ENCODE measurements at places on chromosomes 16 and 17. TPM values are rescaled to one million over a fixed set of nuclear protein-coding genes. Genes with fewer than 3 reads are reported as not detected.

- DNase-seq = no peak
These were observed 787 bp downstream of the NT5C start for GRCh38 chr17:75130632-75131277.

MT4 gene
- polyA plus RNA-seq = not detected

DNA sequence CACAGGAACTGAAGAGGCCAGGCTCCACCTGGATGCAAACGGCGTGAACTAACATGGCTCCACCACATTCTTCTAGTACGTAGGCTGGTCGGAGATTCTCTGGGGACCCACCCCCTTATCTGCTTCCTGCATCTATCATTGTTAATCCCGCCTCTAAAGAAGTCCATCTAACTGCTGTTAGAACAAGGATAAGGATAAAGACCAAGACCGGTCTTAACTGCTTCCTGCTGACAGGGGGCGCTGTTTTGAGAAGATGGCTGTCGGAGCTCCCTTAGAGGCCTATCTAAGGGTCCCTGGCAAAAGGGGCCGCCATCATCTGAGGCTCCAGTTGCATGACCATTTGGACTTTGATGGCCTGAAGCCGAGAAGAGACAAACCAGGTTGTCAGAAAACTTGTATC, 25.8 kb upstream of the TNFSF12 start:
- no peak for DNase-seq

GRCh38 chr16:8474587-8474986, 115.7 kb downstream of the TMEM114 start:
- no peak for DNase-seq

GUCY2D gene
- 0.22 TPM for polyA plus RNA-seq

- no peak for DNase-seq
These were observed 115.4 kb upstream of the GNAO1 start for GRCh38 chr16:56075732-56076388.

DNA sequence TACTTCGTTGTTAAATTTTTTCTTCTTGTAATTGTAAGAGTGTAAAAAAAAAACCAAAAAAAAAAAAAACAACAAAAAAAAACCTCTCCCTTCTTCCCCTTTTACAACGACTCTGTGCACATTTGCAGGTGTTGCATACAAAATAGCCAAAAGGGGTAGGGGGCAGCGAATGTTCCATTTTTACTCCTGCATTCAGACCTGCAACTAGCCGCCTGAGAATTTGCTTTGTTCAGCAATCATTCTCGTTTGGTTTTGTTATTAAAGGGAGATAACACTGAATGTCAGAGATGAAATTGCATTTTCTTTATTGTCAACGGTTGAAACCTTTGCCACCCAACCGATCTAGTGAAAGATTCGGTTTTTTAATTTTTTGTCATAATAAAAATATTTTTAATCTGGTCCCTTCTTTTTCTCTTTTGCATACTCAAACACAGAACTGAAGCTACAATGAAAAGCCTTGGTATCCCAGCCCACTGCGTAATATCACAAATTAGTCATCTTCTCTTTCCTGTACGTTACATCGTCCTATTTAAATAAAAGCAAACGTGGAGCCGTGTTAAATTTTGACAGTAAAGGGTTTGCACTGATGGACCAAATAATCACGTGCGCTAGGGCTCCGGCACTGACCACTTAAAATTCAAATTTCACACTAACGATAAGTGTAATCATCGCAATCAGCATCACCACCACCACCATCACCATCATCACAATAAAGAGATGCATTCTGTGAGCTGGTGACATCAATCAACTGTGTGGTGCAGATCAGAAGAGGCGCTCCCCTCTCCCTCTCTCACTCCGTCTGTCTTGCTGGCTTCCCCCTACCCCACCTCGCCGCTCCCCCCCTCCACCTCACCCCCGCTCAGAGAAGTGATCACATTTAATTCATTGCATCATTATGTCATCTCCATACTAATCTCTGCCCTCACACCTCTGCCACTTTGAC, 406.2 kb upstream of the PSMD7 start:
- no peak for DNase-seq

C1QL1 gene
- 2.7 TPM for polyA plus RNA-seq

AANAT gene
- 0.84 TPM for polyA plus RNA-seq

FBXO39 gene
- polyA plus RNA-seq = 0.19 TPM

DNA sequence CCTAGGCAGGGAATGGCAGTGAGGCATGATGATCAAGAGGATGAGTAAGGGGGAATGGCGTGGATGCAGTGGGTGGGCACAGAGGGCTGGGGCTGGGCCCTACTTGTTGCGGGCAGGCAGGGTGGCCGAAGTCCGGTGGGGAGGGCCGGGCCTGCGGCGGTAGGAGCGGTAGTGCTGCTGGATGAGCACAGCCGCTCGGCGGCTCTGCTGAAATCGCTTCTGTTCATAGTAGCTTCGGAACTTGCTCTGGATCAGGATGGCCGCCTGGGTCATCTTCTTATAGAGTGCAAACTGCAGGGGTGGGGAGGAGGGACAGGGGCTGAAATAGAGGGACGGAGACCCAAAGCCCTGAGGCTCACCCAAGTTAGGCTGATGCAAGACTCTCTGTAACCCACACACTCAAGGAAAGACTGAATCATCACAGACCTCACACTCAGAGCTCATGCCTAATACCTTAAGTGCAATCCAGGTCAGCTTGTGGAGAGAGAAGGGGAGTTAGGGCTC, 1.5 kb upstream of the SPAG7 start:
- DNase-seq = no peak

- DNase-seq = no peak
These were observed 7.3 kb downstream of the TMEM106A start for GRCh38 chr17:43219001-43219400.

GRCh38 chr16:22307838-22308237, 10.6 kb downstream of the POLR3E start:
- no peak for DNase-seq
